ENCODE measurements at places on chromosomes 1 and 21. TPM values are rescaled to one million over a fixed set of nuclear protein-coding genes. Genes with fewer than 3 reads are reported as not detected.

- DNase-seq, result no peak
Measured at GRCh38 chr21:14706712-14707510, 160.8 kb upstream of the SAMSN1 start.

Gene PCP4L1
- not detected for total RNA-seq

GRCh38 chr1:58454385-58454784 is 92.1 kb downstream of the OMA1 start:
- no peak for DNase-seq

Gene ODR4
- 26.4 TPM for total RNA-seq

Gene SNX7
- total RNA-seq, result not detected

DNA sequence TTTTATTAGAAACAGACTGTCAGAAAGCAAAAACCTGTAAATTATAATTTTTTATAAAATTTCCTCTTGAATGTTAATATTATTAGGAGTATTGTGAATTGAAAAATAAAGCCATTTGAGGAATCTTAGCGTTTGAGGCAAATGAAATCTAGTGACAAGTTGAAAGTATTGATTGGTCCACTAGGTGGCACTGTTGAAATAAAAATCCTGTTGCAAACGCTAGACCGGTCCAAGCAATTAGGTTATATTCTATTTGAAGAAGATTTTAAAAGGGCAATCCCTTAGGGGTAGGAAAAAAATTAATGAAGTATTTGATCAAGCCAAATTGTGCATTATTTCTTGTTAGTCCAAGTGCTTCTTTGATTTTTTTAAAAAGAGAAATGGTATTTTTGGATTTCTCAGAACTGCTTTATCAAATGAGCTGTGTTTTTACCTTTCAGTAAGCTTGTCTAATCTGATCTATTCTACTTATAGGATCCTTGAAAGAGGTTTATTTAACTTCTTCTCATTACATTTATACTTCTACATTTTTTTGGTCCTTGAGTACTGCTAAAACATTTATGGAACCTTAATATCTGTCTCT is 57.7 kb downstream of the ATG4C start:
- peak; percentile 3 for DNase-seq

Gene LCE2A
- not detected for total RNA-seq

Gene CRYBG2
- total RNA-seq, result 2.3 TPM

DNA sequence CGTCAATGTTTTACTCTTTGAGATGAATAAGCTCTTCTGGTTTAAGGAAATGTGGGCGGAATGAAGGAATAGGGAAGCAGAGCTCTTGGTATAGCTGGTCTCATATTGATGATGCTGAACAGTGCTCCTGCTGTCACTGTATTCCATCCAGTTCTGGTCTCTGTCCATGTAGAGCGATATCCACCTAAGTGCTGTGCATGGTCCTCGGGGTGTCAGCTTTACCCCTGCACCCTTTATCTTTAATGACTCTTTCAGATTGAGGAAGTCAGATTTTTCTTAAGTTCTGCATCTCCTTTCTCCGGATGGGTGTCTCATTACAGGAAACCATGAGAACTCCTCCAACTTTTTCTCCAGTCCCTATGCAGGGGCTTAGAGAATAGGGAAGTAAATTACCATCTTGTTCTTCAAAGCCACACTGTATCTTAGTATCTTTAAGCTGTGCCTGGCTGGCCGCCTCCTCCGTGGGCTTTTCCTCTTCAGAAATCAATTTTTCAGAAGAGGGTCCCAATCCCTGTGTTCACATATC is 52.9 kb downstream of the PDE4B start:
- DNase-seq, result no peak

- no peak for DNase-seq
Measured at GRCh38 chr1:35201631-35202030, 8.7 kb upstream of the SFPQ start.

GRCh38 chr1:19828546-19828945 is 13.5 kb upstream of the RNF186 start:
- no peak for DNase-seq

DNA sequence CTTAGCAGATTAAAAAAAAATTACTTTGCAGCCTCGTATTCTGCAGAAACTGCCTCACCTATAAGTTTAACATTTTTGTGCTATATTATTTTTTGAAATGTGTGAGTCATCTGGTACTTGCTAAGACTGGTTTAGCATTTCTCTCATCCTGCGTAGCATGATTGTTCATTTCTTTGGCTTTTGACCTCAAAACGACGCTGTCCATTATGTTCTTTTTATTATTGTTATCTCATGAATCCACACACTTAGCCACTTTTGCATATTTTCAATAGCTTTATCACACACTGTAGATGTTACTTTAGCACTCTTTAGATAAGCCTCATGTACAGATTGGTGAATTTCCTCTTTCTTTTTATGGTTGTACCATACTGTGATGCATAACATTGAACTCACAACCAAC is 1004.9 kb upstream of the NCAM2 start:
- DNase-seq, result no peak

- no peak for DNase-seq
Measured at GRCh38 chr1:228982637-228983036, 247.4 kb downstream of the RHOU start.

GRCh38 chr1:204075139-204075521 is 2.2 kb downstream of the SOX13 start:
- no peak for DNase-seq

GRCh38 chr1:172472495-172472894 is 28.6 kb upstream of the PIGC start:
- DNase-seq, result no peak

DNA sequence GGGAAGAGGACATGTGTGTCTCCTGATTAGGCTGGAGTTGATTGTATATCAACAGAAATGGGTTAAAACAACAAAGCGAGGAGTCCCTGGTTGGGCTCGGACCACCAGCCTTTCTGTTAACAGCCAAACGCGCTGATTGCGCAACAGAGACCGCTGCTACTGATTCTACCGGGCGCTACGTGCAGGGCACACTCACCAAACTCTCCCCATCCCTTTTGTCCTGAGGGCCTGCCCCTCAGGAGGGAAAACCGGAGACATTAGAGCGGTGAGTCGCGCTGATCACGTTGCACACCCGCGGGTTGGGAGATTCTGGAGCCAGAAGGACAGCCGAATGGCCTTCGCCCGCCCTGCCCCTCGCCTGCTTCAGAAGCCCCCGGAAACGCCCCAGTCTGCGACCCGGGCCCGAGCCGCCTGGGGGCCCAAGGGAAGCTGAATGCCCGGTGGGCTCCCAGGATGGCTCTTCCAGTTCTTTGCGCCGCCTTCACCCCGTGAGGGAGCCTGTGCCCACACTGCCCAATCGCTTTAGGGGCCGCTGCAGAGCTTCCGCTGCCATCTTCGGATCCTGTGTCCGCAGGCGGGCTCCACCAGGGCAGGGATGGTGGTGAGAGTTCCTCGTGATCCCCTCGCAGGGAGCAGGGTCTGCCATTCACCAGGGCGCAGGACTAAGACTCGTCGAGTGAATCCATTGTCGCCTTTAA is 165.4 kb upstream of the NBPF11 start:
- no peak for DNase-seq

Gene VAV3
- 21.5 TPM for total RNA-seq

DNA sequence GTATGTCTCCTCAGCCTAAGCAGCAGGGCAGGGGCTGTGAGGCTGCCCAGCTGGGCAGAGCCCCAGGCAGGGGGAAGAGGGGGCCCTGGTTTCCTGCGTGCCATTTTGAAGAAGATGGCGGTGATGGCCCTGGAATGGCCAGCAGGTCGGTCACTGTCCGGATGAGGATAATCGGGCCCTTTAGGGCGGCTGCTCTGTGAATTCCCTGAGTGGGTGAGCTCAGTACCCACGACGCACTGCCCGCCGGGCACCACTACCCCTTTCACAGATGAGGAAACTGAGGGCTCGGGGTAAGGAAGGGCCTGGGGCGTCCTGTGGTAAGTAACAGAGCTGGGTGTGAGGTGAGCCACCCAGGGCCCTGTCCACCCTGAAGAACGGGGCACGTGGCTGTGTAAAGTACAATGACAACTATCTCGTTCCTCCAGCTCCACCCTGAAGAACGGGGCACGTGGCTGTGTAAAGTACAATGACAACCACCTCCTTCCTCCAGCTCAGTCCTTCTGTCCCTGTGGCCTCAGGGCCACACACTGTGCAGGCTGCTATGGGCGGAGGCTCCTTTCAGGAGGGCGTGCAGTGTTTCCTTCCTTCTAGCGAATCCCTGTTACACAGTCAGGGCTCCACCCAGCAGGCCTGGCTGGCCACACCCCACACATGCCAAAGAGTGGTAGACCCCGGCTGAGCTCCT is 23.2 kb downstream of the ITGB2 start:
- DNase-seq, result no peak

DNA sequence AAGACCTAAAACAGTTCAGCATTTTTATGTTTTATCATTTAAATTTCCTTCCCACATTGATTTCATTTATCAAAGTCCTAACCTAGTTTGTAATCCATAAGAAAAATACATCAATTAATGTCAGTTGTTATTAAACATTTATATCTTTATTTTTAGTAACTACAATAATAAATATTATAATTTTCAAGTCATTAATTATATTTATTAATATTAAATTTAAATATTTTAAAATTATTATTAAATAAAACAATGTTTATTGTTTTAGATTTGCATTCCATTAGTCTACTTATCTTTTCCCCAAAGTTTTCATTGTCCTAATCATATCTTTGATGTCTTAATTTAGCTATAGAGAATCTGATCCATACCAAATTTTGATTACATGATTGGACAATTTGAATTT is 368.9 kb downstream of the PLA2G4A start:
- DNase-seq, result no peak

GRCh38 chr1:165696625-165697100 is 1.7 kb downstream of the ALDH9A1 start:
- no peak for DNase-seq

Gene TTLL10
- not detected for total RNA-seq

DNA sequence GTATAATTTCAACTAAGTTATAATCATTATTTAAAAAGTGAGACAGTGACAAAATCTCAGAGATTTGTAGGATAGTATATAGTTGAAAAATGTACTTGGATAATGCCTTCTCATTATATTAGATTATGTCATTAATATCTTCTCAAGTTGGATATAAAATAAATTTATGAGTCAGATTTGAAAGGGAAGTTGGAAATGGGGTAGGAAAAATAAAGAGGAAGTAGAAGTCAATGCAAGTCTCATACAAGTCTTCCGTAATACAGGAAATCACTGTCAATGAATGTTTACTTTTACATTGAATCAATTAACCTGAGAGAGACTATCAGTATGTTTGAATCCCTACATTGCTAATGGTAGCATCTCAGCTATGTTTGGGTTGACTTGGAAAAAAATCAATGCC is 16.2 kb upstream of the RNPC3 start:
- no peak for DNase-seq

Gene PADI1
- total RNA-seq, result not detected

Gene FHL3
- total RNA-seq, result 4.6 TPM

GRCh38 chr1:212035835-212036605 is 472 bp downstream of the DTL start:
- peak; percentile 15 for DNase-seq

Gene AMY2B
- total RNA-seq, result 38.2 TPM

Gene AMY1C
- total RNA-seq, result not detected

Gene RHOU
- total RNA-seq, result 1.6 TPM

- no peak for DNase-seq
Measured at GRCh38 chr1:210259561-210259960, 27.0 kb downstream of the SERTAD4 start.

Gene CLCA1
- total RNA-seq, result not detected

GRCh38 chr1:3393987-3394920 is 60.2 kb upstream of the ARHGEF16 start:
- DNase-seq, result no peak

GRCh38 chr1:29808141-29808995 is 572.0 kb downstream of the PTPRU start:
- DNase-seq, result no peak

Gene CFAP45
- total RNA-seq, result 7.2 TPM

DNA sequence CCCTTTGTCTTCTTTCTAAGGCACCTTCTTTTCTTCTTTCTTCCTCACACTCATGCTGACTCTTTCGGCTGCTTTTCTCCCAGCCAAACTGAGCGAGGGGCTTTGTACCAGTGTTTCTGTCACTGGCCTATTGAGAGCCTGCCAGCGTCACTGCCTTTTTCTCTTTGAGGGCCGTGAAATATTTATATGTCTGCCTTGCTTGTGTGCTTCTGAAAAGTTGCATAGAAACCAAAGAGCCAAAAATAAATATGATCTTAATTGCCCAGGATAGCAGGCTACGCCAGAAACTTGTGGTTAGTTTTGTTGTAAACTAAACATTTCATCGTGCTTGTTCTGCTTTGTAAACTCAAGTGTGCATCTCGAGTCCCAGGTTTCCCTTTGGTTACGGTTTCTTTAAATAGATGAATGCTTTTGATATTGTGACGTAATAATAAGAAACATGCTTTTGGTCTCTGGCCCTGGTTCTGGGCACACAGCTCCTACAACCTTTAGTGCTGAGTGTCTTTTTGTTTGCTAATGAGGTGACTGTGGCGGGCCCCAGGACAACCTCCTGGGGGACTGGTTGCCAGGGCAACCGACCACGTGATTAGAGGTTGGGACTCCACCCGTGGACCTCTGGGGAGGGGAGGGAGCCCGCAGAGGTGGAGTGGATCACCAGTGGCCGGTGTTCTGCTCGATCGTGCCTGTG is 10.8 kb downstream of the SLC37A1 start:
- DNase-seq, result no peak

DNA sequence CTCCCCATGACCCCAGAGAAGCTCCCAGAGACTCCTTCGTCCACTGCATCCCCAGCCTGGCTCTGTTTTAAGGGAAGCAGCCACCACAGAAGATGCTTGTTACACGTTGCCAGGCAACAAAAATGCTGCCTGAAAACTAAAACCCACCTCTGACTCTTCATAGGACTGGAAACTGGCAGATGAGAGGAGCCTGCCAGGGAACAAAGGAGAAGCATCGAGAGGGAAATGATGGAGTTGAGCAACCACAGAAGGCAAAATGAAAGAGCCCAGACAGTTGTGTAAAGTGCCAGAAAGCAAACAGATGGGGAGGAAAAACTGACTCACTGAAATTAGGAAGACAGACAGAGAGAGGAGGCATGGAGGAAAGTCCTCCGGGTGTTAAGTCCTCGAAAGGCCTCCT is 118.4 kb downstream of the KCNN3 start:
- DNase-seq, result no peak

GRCh38 chr1:20151906-20152598 is 12.9 kb downstream of the PLA2G2F start:
- DNase-seq, result peak; percentile 72

- DNase-seq, result no peak
Measured at GRCh38 chr1:217190359-217190758, 440.5 kb downstream of the GPATCH2 start.

DNA sequence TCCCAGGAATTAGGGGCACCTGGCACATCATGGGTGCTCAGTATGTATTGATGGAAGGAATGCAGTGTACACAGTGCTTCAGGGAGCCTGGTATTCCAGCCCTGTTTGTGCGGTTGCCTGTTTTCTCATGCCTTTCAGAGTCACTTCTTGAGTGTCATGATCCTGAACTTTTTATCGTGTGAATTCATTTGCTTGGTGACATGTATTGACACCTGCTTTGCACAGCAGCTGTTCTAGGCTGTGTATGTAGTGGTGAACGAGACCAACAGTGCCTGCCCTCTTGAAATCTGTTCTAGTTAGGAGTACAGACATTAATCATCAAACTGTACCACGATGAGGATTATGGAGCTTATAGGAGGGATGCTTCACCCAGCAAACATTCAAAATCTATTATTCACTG is 6.1 kb downstream of the HTR6 start:
- no peak for DNase-seq

- no peak for DNase-seq
Measured at GRCh38 chr1:159223004-159223403, 18.3 kb downstream of the ACKR1 start.

GRCh38 chr1:181076852-181077251 is 11.6 kb upstream of the IER5 start:
- DNase-seq, result no peak

Gene CD1E
- total RNA-seq, result not detected

Gene PGLYRP3
- total RNA-seq, result not detected
